Activated T-cell treated with anti-CD3 and anti-CD28 coated beads, Interleukin-2, amount 50 U/mL, for 72 hours (primary cell): ENCODE measurements at places on chromosomes 7 and 10. TPM values are rescaled to one million over a fixed set of nuclear protein-coding genes. Genes with fewer than 3 reads are reported as not detected.

The TMEM213 gene
- 0.39 TPM for total RNA-seq

The GJD4 gene
- total RNA-seq, result not detected

- no peak for DNase-seq
These were observed 8.5 kb downstream of the ZNF138 start for GRCh38 chr7:64802699-64803098.

GRCh38 chr7:109073543-109073942 is 503.9 kb downstream of the DNAJB9 start:
- no peak for DNase-seq

GRCh38 chr7:25139536-25139935 is 14.5 kb upstream of the CYCS start:
- DNase-seq, result no peak
